Prostate gland (tissue), 2 donors: ENCODE measurements at places on chromosomes 7 and 10.

GRCh38 chr10:50501924-50502452 is 121.8 kb downstream of the SGMS1 start:
- no peak for DNase-seq

DNA sequence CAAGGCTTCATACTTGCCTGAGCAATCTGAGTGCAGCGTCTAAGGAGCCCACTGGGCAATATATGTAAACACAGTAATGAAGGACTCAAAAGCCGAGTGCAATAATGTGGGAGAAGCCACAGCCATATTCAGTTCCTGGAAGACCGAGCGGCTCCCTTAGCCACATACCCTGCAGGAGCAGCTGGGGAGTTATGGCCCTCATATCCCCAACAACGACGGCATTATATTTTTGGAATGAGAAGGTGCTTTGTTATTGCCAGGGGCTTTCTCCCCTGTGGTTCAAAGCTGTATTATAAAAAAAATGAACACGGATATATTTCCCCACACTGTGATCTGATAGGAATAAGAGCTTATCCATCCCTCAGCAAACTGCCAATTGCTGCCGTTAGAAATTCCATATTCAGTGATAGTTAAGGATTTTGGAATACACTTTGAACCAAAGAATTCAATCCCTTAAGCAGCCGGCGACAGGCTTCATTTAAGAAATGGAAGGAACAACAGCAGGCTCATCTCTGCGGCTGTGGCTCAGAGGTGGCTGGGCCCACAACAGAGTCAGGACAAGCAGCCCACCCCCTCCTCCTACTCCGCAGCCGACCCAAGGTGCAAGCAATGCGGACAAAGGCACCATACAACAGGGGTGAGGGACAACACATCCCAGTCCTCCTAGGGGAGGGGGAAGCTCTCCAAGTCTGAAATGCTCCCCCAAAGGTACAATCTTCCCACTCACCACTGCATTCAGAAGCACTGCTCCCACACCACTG is 77.2 kb downstream of the TNS3 start:
- no peak for DNase-seq

DNA sequence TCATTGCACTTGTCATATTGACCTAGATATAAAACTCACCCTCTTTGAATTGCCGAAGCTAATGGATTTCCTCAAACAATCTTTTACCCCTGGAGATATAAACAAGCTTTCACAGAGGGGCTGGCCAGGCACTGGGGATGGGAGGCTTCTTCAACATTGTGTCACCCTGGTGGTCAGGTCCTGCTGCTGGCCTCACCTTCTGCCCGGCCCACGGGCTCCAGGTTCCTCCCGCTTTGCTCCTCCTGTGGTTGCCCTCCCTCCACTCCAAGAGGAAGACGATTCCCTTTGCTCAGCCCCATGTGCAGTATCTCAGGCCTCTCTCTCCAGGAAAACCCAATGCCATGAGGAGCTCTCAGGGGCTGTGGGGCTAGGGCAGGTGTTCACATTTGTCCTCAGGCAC is 118.1 kb upstream of the ADCY1 start:
- DNase-seq: no peak

- no peak for DNase-seq
Measured at GRCh38 chr10:86659721-86660453, 5.5 kb downstream of the OPN4 start.

DNA sequence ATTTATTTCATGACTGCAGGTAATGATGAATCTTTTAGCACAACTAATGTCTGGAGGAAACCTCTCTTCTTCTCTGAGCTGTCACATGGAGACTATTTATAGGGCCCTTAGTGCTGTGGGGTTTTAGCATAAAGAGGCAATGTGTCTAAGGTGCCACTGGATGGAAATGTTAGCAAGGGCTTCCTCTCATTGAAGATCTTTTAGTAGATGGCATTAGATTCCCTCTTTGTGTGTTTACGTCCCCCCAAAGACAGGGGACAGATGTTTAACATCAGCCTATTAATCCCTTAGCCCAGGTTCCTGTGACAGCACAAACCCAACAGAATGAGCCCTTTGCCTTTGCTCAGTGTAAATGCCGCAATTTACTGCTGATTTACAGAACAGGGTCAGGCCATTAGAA is 208.6 kb downstream of the SKAP2 start:
- DNase-seq: no peak

- no peak for DNase-seq
Measured at GRCh38 chr7:150740053-150740452, 2.8 kb downstream of the GIMAP5 start.

DNA sequence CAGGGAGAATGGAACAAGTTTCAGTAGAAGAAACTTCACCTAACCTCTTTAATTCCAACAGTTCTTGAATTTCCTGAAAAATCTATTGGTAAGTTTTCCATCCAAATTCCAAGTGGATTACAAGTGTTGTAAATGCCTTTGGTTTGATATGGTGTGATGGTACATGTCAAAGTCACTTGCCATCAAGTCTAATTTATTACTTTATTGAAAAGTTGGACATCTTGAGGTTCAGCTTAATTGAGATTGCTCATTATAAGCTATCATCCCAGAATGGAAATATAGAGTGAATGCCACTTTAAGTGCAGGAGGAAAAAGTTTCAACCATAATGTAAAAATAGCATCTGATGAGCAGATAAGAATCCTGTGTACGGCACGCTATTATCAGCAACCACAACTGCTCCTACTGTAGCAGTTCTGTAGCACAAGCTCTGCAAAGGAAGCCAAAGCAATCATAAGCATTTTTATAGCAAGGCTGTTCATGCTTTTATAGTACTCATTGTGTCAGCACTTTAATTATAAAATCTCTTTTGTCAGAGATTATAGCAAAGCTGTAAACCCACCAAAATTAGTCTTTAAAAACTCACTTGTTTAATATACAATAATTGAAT is 991.8 kb upstream of the PHF14 start:
- no peak for DNase-seq

- no peak for DNase-seq
Measured at GRCh38 chr7:83005410-83005809, 157.3 kb downstream of the PCLO start.

DNA sequence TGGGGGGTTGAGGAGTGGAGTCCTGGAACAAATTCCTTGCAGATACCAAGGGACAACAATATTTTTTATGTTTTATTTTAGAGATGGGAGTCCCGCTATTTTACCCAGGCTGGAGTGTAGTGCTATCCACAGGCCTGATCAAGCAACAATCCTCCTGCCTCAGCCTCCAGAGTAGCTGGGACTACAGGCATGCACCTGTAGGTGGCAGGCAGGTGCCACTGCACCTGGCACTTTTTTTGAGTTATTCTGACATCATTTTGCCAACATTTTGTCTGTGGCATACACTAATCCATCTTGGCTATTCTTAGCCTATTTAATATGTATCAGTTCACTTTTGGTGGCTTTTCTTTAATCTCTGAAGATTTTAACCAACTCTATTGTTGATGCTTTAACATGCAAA is 317.8 kb upstream of the MTPN start:
- DNase-seq: no peak

DNA sequence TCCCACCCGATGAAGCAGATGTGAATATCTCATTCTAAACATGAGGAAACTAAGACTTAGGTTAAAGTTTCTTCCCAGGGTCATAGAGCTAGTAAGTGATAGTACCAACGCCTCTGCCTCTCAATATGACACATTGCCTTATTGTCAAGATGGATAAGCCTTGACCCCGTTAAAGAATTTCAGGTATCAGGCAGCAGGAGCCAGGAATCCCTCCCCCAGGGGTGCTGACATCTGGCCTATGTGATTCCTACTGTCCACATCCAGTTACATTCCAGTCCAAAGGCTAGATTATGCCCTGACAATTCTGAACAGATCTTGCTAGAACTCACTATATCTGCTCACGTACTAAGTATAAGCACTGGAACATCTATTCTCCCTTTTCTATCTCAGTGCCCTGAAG is 58.0 kb upstream of the ASAH2 start:
- no peak for DNase-seq

GRCh38 chr7:127922656-127923055 is 108.6 kb downstream of the LRRC4 start:
- no peak for DNase-seq

- no peak for DNase-seq
Measured at GRCh38 chr10:101321073-101321472, 32.9 kb upstream of the BTRC start.

- DNase-seq: no peak
Measured at GRCh38 chr10:87816163-87816897, 1.7 kb downstream of the ATAD1 start.

GRCh38 chr10:78291722-78292121 is 258.1 kb downstream of the RPS24 start:
- DNase-seq: no peak

GRCh38 chr7:26620352-26620751 is 244.0 kb downstream of the SKAP2 start:
- no peak for DNase-seq

GRCh38 chr7:149214020-149214720 is 18.8 kb downstream of the ZNF282 start:
- DNase-seq: no peak

- no peak for DNase-seq
Measured at GRCh38 chr7:78489476-78490240, 691.1 kb downstream of the PHTF2 start.
